ENCODE measurements at places on chromosomes 1 and 21.

- no peak for DNase-seq
These were observed 54.0 kb upstream of the SYT6 start for GRCh38 chr1:114207635-114208034.

GRCh38 chr1:72827278-72827677, 544.9 kb upstream of the NEGR1 start:
- no peak for DNase-seq

DNA sequence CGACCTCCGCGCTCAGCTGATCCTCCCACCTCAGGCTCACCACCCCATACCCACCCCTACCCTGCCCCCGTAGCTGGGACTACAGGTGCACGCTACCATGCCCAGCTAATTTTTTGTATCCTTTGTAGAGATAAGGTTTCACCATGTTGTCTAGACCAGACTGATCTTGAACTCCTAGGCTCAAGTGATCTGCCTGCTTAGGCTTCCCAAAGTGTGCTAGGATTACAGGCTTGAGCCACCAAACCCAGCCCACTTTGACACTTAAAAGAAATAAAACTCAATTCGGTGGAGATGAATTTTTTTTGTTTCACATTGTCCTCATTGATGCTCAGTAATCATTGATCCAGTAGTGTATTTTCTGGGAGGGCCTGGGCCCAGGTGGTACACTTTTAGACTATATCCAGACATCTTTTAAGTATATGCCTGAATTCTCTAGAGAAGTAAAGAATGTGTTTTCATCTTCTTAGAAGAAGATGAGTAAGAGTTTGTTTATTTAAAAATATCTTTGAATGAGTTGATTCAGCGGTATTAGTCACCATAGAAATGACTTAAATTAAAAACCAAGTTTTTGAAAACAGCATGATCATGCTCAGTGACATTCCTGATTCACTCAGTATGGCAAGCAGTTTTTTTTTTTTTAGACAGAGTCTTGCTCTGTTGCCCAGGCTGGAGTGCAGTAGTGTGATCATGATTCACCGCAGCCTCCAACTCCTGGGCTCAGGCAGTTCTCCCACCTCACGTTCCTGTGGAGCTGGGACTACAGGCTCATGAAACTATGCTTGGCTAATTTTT, 57.8 kb downstream of the EPB41 start:
- DNase-seq = no peak

DNA sequence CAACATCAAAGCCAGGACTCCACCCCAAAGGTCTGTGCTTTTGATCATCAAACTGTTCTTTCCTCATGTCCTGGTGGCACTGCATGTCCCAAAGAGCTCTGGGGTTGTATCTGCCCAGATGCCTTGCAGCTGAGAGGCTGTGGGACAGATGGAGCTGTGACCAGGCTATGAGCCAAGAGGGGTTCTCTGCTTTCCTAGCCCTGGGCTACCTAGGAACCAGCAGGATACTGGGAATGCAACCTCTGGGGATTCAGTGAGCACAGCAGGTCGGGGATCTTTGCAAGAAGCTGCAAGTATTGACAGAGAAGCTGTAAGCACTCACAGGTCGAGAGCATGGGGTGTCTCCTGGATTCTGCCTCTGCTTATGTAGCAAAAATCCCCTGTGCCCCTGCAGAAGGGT, 186.6 kb downstream of the GRIK3 start:
- DNase-seq = no peak

GRCh38 chr1:59473831-59474230, 176.9 kb downstream of the FGGY start:
- DNase-seq = no peak

DNA sequence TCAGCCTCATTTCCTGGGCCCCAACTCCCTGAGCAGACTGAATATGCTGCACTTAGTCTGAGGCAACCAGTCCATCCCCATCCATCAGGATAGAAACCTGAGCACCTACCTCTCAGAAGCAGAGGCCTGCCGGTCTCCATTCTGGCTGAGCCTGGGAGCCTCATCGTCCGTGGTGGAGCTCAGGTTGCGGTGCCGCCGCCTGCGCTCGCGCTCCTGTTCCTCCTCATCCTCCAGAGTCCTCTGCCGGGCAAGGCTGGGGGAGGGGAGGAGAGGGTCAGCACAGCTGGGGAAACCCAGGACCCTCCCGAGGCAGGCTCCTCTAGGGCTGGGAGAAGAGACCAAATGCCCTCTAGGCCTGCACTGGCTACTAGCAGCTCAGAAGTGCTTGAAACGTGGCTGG, 10.1 kb downstream of the LAD1 start:
- no peak for DNase-seq

DNA sequence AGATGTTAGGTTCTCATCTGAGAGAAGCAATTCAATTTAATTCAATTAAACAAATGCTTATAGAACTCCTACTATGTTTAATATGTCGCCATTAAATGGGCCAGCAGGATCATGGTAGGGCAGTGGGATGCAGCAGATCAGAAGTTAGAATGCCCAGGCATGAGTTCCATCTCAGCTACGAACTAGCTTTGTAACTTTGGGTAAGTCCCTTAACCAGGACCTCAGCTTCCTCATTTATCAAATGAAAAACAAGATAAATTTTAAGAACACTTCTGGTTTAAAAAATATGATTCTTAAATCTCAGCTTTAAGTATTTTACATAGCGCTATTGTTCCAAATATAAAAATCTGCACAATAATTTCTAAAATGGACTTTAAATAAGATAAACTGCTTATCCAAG, 67.5 kb upstream of the GFI1 start:
- no peak for DNase-seq

Measured in stimulated activated CD8-positive, alpha-beta memory T cell treated with anti-CD3 and anti-CD28 coated beads, Interleukin-7, amount 100 ng/mL, for 48 hours (primary cell).